ENCODE measurements at places on chromosomes 1 and 21.

- DNase-seq, result peak; percentile 58
Measured at GRCh38 chr21:14844001-14844400, 220.8 kb downstream of the NRIP1 start.

DNA sequence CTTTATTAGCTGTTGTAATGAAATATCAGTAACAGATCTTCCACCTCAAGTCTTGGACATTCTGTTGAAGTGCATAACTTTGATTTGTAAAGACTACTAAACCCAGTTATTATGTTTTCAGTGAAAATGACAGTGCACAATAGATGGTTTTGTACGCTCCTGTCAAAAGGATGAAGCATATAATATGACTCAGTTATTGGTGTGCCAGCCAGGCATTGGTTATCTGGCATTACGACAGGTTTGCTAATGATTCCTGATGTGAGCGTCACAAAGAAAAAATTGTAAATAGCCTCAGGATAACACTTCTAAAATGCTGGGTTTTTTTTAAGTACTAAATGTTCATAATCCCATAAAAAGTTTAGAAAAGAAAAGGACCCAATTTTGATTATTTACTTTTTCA lies 147.9 kb downstream of the MAGI3 start:
- no peak for DNase-seq

DNA sequence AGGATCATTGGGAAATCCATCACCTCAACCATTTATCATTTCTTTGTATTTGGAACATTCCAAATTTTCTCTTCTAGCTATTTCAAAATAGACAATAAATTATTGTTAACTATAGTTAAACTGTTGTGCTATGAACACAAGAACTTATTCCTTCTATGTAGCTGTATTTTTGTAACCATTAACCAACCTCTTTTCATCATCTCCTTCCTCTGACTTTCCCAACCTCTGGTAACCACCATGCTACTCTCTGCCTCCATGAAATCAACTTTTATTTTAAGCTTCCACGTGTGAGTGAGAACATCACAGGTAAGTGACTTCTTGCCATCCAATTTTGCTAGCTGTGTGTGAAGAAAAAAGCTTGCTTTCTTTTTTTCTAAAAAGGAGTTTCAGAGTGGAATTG lies 418 bp downstream of the IFI44L start:
- DNase-seq, result no peak

DNA sequence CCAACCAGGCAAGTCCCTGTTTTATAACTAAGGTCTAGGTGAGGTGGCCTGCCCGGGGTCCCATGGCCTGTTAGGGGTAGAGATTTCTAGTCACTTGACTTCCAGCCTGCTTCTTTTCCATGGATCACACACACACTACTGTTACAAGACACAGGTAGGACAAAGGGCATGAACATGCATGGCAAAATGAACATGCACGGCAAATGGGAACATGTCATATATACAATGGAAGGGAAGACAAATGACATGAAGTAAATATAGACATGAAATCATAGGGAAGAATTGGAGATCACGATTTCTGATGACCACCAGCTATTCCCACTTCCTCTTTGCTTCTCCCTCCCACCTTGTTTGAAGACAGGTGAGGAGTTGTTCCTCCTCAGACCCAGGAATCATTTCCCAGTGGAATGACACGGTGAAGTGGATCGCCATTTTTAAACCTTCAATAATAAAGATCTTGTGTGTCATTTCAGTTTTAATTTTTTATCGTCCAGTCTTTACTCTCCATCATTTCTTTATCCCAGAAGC lies 47.6 kb upstream of the ATF3 start:
- no peak for DNase-seq

DNA sequence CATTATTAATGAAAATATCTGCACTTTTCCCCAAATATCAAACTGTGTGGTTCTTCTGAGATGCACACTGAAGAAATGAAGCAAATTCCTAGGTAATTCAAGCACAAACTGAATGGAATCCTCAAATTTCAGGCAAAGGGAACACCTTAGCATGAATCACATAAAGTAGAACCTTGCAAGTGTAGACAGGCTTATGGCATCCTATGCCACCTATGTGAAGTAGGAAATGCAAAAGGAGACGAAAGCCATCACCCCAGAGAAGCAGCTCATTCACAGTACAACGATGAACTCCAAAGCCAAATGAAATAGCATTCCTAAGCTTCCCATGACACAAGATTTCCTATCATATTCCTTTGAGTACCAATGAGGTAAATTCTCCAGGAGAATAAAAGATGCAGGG lies 461.2 kb upstream of the RUNX1 start:
- no peak for DNase-seq

- DNase-seq, result no peak
Measured at GRCh38 chr1:154729031-154729442, 121.1 kb upstream of the ADAR start.
